Astrocyte (in vitro differentiated cells and primary cell): ENCODE measurements at places on chromosomes 5 and 9. TPM values are rescaled to one million over a fixed set of nuclear protein-coding genes. Genes with fewer than 3 reads are reported as not detected.

Gene PCDHGA10
- 34.0 and 41.6 TPM in 2 replicates for total RNA-seq

Gene PCDHGB5
- total RNA-seq: 1.1 and 2.1 TPM in 2 replicates

DNA sequence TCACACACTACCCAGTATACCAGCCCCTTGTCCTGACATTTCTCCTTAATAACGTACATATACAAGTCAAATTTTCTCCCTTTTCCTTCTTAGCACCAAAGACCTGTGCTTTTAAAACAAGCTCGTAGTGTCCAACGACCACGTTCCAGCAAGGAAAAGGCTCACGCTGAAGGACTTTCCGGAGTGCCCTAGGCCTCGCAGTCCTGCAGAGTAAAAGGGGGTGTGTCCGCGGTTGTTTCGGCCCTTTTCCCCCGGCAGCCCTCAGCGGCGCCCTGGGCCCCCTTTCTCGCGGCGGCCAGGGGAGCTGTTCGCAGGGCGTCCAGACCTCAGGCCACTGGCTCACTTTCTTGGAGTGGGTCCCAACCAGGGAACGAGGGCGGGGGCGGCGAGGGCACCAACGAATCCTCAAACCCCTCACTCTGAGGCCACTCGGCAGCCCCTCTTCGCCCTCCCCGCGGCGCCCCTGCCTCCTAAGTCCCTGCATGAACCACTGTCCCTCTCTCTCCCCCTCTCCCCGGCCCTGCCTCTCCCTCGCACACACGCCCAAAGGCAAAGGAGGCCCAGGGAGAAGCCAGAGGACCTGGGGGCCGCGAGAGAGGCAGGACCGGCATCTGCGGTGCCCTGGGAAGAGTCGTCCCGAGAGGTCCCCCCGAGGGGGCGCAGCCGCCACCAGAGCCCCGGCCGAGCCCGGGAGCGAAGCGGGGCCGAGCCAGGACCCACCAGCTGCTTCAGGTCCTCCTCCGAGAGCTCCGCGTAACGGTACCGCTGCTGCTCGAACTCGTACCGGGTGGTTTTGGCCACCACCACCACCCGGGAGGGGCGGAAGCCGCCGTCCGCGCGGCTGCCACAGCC is 720 bp downstream of the NADK2 start:
- peak; percentile 54 for DNase-seq

GRCh38 chr9:137349471-137350033 is 47.5 kb upstream of the NRARP start:
- no peak for DNase-seq

- DNase-seq: no peak
Measured at GRCh38 chr5:74810915-74811314, 43.9 kb downstream of the NSA2 start.

GRCh38 chr9:115668521-115668920 is 485.1 kb upstream of the PAPPA start:
- peak; percentile 92 for DNase-seq

GRCh38 chr5:126368239-126368812 is 54.9 kb upstream of the GRAMD2B start:
- no peak for DNase-seq

DNA sequence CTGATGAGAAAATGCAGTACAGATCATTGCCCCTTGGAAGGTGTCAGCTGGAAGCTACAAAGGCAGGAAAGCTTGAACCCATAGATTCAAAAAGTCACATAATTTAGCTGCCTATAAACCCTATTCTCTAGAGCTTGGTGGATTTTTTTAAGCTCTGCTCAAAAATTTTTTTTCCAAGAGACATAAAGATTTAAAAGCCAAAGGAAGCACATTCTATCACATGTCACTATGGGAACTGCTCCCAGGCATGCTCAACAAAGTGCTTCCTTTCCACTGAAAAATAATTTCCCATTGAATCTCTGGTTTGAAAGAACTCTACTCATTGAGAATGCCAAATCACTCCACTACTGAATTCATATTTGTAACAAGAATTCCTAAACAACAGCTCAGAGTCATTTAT is 419.8 kb downstream of the CETN3 start:
- no peak for DNase-seq

- no peak for DNase-seq
Measured at GRCh38 chr5:176735383-176736265, 74.7 kb upstream of the UNC5A start.

- DNase-seq: no peak
Measured at GRCh38 chr5:153400931-153401330, 89.5 kb upstream of the GRIA1 start.

- no peak for DNase-seq
Measured at GRCh38 chr9:133592731-133593409, 16.3 kb downstream of the FAM163B start.

GRCh38 chr9:116749772-116750171 is 62.7 kb downstream of the TRIM32 start:
- DNase-seq: no peak

DNA sequence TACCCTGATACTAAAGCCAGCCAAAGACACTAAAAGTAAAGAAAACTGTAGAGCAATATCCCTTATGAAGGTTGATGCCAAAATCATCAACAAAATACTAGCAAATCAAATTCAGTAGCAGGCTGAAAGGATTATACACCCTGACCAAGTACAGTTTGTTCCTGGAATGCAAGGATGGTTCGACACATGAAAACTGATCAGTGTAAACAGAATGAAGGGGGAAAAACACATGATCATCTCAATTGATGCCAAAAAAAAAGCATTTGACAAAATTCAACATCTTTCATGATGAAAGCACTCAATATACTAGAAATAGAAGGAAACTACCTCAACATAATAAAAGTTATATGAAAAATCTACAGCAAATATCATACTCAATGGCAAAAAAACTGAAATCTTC is 43.5 kb upstream of the LRRC14B start:
- no peak for DNase-seq

- no peak for DNase-seq
Measured at GRCh38 chr5:67366691-67367395, 170.2 kb upstream of the CD180 start.

DNA sequence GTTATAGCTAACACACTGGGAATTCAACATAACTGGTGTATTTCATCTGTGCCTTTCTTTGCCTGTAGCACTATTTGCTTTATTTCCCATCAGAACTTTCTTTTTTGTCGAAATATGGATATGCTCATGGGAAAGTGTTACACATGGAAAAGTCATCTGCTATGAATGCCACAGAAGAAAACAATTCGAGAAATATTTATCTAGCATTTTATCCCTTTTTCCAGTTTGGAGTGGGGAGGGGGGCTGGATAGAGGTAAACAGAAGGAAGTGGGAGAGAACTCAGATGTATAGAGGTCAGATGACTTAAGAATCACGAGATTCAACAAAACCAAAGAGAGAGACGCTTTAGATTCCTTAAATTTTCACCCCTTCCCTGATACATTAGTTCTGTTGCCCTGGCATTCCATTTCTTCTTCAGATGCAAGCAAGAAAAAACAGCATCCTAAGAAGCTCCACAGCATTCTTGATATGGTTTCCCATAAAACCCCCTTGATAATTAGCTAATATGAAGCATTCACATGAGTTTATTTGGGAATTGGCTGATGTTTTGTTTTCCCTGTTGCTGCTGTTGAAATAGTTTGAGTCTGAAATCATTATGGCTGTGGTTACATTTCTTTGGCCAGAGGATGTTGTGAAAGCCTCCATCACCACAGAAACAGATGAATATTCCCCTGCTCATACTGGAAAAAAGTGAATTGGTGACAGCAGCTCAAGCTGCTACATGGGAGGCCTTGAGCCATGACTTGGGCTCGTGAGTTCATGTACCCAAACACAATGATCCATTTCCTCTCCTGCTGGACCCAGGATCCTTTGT is 335.8 kb upstream of the DAB2 start:
- peak; percentile 97 for DNase-seq

- DNase-seq: peak; percentile 40
Measured at GRCh38 chr5:132386644-132387286, 17.3 kb downstream of the SLC22A5 start.

- DNase-seq: no peak
Measured at GRCh38 chr5:50745221-50745910, 78.9 kb downstream of the PARP8 start.

DNA sequence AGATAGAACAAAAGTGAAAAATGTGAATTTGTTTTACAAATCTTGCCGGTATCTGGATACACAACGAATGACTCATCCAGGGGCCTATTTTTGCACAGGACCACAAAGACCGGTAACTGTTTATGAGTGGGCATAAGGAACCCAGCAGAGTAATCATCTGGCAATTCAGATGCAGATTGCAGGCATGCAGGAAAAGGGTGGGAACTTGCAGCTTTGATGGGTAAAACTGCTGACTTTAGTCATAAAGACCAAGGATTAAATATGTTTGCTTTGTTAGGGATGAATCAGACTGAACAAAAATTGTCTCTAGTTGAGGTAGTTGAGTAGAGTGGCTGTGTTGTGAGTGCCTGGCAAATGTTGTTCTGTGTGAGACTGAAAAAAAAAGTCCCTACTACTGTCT is 309.6 kb upstream of the CCNH start:
- peak; percentile 82 for DNase-seq

GRCh38 chr9:93916358-93916757 is 38.8 kb downstream of the BARX1 start:
- no peak for DNase-seq
